ENCODE measurements at places on chromosomes 4 and X.

- DNase-seq, result no peak
These were observed 54.8 kb downstream of the ENOPH1 start for GRCh38 chr4:82484996-82485783.

DNA sequence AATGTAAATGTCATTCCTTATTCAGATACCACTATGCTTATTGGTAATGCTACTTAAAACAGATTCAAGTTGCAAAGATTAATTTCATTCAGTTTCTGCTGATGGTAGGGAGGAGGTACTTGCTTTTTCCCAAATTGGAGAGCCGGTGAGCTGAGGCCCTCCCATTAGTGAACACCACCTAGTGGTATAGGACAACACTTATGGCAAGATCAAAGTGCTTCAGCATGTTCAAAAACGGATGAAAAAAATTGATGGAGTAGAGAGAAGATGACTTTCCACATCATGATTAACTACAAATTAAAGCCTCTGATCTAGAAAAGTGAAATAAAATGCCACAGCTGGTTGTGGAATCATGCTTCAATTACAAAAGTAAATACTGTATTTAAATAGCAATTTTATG is 112.9 kb downstream of the MBNL3 start:
- no peak for DNase-seq

GRCh38 chrX:11724122-11725017 is 33.7 kb upstream of the MSL3 start:
- DNase-seq, result no peak

GRCh38 chr4:102469806-102470205 is 31.4 kb upstream of the NFKB1 start:
- no peak for DNase-seq

DNA sequence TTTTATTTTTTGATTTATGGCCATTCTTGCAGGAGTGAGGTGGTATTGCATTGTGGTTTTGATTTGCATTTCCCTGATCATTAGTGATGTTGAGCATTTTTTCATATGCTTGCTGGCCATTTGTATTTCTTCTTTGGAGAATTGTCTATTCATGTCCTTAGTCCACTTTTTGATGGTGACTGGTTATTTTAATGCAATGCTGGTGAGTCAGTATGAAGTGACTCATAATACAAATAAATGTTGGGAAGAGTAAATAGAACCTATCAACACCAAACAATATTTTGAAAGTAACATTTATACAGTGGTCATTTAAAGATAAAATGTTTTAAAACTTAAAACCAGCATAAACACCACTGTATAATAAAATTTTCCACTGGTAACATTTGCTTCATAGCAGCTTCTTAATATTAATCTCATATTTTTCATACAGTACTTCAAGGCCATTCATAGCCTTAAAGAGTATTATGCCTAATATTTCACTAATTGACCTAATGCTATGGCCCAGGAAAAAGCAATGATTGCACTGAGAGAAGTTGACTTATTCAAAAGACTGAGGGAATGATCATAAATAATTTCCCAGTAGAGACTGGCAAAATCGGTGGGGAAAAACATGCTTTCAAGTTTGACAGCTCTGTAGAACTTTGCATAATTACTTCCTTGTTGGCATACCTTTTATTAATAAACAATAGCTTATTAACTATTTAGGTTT is 33.9 kb downstream of the CASK start:
- DNase-seq, result no peak

GRCh38 chr4:53747401-53747800 is 156.1 kb upstream of the LNX1 start:
- DNase-seq, result no peak

- no peak for DNase-seq
These were observed 33.7 kb upstream of the HPRT1 start for GRCh38 chrX:134426281-134426680.

- no peak for DNase-seq
These were observed 909 bp upstream of the SLAIN2 start for GRCh38 chr4:48340276-48340964.

GRCh38 chrX:40304115-40304514 is 206.4 kb upstream of the BCOR start:
- no peak for DNase-seq

DNA sequence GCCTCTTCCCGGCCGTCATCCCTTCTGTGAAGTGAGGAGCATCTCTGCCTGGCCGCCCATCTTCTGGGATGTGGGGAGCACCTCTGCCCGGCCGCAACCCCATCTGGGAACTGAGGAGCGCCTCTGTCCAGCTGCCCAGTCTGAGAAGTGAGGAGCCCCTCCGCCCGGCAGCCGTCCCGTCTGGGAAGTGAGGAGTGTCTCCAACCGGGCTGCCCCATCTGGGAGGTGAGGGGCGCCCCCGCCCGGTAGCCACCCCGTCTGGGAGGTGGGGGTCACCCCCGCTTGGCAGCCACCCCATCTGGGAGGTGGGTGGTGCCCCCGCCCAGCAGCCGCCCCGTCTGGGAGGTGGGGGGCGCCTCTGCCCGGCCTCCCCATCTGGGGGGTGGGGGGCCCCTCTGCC is 142.3 kb downstream of the LAS1L start:
- no peak for DNase-seq

- DNase-seq, result no peak
These were observed 22.8 kb upstream of the SLC25A43 start for GRCh38 chrX:119376312-119376711.

DNA sequence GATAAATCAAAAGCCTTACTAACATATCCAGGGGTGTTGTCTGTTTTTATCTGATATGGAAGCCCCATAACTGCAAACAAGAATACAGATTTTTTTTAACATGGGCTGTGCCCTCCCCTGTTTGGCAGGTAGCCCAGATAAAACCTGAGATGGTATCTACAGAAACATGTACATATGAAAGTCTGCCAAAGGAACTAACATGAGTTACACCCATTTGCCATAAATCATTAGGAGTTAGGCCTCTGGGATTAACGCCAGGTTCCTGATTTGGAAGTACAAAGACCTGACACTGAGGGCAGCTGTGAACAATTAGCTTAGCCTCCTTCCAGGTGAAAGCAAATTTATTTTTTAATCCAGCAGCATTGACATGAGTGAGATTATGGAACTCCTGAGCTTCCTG is 264.3 kb downstream of the TECRL start:
- DNase-seq, result peak; percentile 2

DNA sequence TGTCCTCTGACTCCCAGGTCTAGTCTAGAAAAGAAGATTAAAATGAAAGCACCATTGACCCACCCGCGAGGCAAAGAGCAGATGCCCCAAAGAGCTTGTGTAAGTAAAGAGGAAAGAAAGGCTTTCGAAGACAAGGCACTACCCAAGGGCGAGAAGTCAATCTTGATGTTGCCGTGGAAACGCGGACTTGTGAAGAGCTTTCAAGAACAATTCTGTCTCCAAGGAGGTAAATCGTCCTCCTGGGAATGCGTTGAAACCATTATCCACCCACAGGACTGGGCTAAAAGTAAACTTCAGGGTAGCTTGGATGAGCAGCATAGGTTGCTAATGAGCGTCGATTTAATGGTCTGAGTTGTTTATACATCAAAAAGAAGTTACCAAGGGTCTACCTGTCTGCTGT is 189.3 kb downstream of the DHRSX start:
- no peak for DNase-seq

DNA sequence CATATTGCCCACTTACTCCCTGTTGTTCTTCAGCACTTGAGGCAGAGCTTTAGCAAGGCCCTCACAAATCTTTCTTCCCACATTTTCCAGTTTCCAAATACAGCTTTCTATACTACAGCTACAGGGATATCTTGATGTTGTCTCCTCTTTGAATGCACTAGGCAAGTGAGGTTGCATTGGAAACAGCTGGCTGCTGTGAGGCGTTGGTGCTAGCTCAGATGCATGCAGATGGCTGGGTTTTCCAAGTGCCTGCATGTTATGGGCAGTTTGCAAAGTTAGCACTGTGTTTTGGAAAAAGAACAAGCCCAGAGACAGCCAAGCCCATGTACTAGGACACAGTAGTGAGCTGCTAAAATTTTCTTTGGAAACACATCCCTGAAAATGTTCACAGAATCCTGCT is 315.1 kb upstream of the RASGEF1B start:
- DNase-seq, result no peak

DNA sequence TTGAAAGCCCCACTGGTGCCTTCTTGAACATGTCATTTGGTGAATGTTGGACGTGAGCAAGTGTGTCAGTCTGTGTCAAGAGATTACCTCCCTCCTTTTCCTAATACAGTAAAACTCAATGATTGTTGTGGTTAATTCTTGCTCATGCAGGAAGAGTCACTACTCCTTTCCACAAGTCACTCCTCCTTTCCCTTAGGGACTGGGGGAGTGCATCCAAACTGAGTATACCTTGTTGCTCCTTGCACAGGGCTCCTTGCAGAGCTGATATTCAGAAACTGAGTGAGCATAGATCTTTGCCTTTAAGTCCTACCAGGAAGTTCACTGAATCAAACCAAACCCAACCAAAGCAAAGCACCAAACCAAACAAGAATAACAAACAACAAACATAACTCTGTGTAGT is 63.9 kb downstream of the GPR50 start:
- no peak for DNase-seq

GRCh38 chr4:125991398-125991797 is 676.6 kb downstream of the FAT4 start:
- no peak for DNase-seq

DNA sequence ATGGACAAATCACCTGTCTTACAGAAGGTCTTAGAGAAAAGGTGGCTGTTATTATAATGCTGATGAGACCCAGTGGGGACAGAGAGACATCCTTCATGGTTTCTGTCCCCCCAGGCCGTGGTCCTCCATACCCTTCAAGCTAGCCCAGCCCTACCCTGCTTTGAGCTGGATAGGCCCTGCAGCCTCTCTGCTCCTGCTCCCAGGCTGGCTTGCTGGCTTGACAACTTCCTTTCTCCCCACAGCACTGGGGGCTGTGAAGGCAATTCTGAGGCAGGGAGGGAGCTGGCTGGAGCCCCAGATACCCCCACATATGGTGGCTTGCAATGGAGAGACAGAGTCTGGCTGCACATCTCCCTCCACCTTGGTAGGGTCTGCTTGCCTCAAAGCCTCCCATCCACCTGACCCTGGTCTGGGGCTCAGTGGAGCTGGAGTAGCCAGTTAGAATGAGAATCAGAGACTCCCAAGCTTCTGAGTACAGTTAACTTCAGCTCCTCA is 118.2 kb downstream of the PJA1 start:
- no peak for DNase-seq

DNA sequence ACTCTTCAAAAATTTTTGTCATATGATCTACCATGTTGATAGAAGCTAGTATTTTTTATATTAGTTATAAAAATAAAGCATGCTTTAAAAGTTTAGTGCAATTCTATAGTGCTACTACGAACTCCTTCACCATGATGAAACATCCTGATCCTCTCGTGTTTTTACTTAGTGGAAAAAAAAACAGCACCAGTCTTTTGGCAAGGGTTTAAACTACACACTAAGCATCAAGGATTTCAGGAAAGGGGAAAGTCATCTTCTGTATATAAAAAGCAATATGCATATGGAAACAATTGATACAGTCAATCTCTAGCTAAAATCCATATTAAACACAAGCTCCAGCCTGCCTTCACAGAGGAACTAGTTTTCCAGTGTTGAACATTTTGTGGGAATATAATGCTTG is 18.7 kb downstream of the CHM start:
- DNase-seq, result no peak

DNA sequence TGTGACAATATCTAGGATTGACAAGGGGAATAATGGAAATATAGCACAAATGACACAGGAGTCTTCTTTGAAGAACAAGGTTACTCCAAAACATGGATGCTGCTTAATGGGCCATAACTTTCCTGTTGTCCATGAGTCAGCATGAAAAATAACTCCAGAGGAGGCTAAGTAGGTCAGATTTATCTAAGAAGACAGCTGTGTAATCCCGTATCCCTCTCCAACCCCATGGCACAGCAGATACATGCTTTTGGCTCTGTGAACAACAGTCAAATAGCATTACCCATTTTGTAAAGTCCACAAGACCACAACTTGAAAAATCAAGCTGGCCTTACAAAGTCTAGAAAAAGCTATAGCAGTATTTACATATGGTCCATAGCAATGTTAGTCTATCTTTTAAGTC is 2.1 kb upstream of the TMEM131L start:
- DNase-seq, result no peak

DNA sequence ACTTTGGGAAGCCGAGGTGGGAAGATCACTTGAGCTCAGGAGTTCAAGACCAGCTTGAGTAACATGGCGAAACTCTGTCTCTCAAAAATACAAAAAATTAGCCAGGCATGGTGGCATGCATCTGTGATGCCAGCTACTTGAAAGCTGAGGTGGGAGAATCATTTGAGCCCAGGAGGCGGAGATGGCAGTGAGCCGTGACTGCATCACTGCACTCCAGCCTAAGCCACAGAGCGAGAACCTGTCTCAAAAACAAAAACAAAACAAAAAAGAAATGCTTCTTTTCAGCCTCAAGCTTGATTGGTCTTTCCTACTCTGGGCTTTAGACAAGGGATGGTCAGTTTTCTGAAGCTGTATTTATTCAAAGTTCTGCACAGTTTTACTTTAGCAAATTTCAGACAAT is 15.8 kb upstream of the DHRSX start:
- DNase-seq, result no peak

GRCh38 chr4:14917298-14917633 is 85.0 kb upstream of the CPEB2 start:
- DNase-seq, result no peak

- DNase-seq, result no peak
These were observed 10.9 kb downstream of the MCTS1 start for GRCh38 chrX:120614816-120615215.

GRCh38 chr4:40183615-40184411 is 13.0 kb upstream of the RHOH start:
- no peak for DNase-seq

GRCh38 chr4:15702941-15703403 is at the start of gene BST1:
Gene BST1, plus strand, starts transcription at chr4:15703065. Its CDS starts 80 bp downstream, at chr4:15703145.
- DNase-seq, result no peak

DNA sequence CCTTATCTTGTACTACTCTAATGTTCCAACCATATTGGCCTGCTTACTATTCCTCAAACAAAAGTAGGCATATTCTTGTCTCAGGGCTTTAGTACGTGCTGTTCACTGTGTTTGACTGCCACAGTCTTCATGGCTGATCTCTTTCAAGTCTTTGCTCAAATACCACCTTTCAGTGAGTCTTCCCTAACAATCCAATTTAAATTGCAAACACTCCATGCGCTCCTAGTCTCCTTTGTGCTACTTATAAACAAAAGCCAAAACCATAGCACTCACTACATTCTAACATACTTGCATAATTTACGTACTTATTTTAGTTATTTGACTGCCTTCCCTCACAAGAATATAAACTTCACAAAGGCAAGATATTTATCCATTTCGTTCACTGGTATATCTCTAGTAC is 1.7 kb upstream of the ART3 start:
- no peak for DNase-seq

GRCh38 chrX:71162981-71163380 is 18.3 kb downstream of the NLGN3 start:
- no peak for DNase-seq

DNA sequence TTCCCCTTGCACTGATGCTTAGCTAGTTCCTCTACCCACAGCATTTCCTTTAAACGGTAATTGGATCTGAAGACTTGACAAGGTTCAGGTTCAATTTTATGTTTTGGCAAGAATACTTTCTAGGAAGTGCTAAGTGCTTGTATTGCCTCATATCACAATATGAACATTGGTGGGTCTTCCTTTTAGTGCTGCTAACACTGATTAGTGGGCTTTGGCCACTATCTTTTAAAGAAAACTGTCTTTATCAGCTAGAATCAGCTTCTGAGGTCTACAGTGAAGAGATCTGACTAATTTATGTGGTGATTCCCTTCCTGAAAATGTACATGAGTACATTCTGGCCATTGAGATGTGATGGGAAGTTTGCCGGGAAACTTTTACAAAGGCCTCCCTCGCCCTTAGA is 316.7 kb upstream of the KLF3 start:
- no peak for DNase-seq

- DNase-seq, result no peak
These were observed 391.5 kb upstream of the IGFBP7 start for GRCh38 chr4:57501720-57502119.
